ENCODE measurements at places on chromosomes 12 and 14.
A peak's percentile ranks its signal among the peaks of the same experiment; 100 is the strongest.

- DNase-seq = no peak
These were observed 76.5 kb downstream of the TGFB3 start for GRCh38 chr14:75905147-75905904.

GRCh38 chr14:103696466-103697071, 18.7 kb downstream of the XRCC3 start:
- no peak for DNase-seq

GRCh38 chr14:33432407-33433023, 493.8 kb downstream of the NPAS3 start:
- no peak for DNase-seq

DNA sequence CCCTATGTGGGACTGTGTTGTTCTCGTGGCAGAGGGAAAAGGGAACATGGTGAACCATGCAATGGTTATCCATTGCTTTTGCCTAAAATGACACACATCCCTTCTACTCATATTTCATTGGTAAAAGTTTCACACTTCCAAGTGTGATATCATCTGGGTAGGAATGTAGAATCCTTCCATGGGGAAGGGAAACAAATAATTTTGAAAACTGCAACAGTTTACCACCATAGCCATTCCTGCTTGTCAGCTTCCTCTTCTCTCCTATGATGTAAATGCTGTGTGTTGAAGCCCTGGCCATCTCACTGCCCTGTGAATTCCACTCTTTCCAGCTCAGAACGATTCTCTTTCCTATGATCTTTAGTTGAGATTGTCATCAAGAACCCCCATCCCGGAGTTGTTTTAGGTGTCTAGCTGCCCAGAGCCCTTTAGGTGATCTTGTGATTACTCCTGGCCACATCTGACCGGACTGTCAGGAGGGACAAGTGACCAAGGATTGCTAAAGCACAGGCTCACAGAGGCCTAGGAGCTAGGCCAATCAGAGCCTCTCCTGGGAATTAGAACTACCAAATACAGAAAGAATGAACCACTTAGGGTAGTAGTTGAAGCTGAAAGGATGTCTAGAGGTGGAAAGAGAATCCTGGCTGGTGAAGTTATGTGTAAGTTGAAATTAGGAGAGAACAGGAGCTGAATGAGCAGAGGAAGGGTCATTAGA, 84.6 kb downstream of the VCPKMT start:
- DNase-seq = no peak

GRCh38 chr12:67068204-67068731, 200.9 kb upstream of the CAND1 start:
- no peak for DNase-seq

GRCh38 chr14:54691525-54692283, 124.8 kb downstream of the SAMD4A start:
- DNase-seq = no peak

DNA sequence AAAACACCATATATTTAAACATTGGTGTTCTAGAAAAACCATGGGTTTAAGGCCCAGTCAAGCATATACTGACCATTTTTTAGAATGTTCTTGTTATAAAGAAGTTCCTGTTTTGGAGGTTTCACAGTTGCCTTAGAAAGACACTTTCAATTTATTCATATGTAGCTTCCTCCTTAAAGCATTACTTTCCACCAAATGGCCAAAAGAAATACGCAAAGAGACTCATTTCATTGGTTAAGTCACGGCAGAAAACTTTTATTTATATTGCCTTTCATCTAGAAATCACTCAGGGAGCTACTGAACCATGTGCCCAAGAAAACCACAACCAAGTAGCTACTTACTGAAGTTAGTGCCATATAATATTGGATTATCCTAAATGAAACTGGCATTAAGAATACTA, 40.0 kb downstream of the MYBPC1 start:
- no peak for DNase-seq

- no peak for DNase-seq
These were observed 18.8 kb upstream of the CATSPERB start for GRCh38 chr14:91750634-91751198.

- DNase-seq = no peak
These were observed 26.3 kb upstream of the CD69 start for GRCh38 chr12:9786726-9787717.

DNA sequence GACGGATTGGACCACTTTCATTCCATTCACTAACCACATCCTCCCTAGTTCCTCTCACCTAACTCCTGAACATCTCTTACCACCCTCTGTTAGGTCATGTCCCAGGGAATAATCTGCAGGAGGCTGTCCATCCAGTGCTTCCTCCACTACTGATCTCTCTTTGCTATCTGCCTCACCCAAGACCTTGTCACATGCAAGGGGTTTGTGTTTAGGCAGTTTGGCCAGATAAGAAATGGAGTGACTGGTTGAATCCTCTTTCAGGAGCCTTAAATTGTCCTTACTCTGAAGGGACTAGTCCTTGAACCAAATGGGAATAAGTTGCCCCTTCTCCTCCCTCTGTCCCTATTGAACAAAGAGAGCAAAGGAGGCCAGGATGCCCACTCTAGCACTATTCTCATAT, 249.2 kb upstream of the BTG1 start:
- DNase-seq = no peak

DNA sequence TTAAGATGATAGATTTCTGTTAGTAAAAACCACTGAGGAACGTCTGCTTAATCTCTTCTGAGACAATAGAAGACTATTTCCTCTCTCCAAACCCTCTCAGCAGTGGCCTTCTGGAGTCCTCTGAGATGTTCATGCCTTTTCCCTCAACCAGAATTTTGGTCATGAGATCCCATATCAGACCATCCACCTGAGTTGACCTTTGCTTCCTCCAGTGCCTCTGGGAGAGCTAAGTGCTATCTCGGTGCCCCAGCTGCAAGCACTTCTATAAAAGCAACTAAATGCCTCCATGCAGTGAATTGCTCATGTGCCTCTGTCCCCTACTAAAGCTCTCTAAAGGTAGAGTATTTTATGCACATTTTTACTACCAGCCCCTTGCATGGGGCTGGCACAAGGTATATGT, 172.8 kb upstream of the BCL2L14 start:
- DNase-seq = no peak

GRCh38 chr12:14854586-14855183, 11.4 kb upstream of the ART4 start:
- no peak for DNase-seq

DNA sequence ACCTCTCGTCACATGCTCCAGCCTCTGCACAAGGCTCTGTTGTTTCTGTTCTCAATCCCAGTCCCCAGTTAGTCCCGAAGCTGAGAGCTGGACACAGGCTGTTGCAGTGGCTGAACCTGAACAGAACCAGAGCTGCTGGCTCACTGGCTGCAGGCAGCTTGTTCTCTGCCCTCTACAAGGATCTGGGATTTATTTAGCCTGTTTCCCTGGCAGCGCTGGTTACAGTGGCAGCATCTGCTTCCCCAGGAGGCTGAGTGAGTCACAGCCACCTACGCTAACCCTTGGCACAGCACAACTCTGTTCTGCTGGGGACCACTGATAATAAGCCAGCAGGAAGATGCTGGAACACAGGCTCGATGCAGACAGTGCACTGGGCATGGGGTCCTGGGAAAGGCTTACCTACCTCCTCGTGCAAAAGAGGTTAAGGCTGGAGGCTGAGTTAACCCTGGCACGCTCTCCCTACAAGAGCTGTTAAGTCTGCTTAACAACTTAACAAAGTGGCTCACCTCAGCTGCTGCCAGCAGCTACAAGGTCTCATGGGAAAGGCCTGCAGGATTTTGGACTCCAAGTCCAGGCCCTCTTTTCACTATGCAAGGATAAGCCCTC, 299.6 kb downstream of the PCNX1 start:
- DNase-seq = no peak

DNA sequence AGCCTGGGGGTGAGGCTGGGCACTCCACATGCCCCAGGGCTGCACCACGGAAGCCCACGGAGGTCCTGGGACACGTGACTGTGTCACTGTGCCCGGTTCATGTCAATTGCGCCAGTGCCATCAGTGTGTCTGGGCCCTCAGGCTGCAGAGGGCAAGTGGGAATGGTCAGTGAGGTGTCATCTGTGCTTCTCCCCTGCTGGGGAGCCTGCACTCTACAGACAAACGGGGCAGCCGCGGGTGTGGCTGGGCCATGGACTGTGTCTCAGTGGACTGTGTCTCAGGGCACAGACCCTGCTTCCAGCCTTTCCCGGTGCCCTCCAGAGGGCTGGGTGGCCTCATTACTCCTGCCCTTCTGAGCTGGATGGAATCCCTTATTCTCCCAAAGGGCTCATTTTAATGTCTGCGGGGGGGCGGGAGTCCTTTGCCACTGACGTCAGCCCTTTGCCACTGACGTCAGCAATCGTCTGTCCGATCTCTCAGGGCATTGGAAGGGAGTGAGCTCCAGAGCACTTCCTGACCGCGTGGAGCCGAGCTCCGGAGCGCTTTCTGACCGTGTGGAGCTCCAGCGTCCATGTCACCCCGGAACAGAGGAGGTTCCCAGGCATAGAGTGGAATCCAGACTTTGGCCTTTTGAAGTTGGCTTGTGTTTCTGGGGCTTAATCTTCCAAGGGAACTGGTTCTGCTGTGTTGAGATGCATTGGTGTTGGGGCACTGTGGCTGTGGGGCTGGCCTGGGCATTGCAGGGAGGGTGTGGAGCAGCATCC, 72.4 kb downstream of the ADGRD1 start:
- no peak for DNase-seq

- DNase-seq = no peak
These were observed 179.6 kb upstream of the DIO2 start for GRCh38 chr14:80390906-80391305.

- no peak for DNase-seq
These were observed 38.0 kb downstream of the GRIP1 start for GRCh38 chr12:66640691-66641460.

- DNase-seq = no peak
These were observed 371.2 kb downstream of the BCL11B start for GRCh38 chr14:98900798-98901197.

DNA sequence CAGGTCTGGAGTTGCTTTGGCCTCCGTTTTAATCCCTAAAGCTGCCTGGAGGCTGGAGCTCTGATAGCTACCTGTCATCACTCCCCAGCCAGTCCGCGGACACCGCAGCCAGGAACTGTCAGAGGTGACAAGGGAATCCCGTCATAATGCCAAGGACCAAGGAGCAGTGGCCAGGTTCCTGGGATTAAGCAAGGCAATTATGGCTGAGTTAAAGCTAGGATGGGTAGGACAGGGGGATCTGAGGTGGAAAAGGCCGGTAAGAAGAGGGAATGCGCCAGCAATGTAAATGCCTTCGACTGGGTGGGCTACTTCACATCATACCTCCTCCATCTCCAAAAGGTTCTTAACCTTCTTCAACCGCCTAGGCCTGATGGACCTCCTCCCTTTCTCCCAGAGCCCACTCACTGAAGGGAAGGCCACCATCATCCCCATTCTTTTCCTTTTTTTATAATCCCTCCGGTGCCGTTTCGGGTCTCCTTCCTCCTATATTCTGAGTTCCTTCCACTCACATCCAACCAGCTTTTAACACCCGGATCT, 1.9 kb downstream of the PPP1R3E start:
- DNase-seq = no peak

DNA sequence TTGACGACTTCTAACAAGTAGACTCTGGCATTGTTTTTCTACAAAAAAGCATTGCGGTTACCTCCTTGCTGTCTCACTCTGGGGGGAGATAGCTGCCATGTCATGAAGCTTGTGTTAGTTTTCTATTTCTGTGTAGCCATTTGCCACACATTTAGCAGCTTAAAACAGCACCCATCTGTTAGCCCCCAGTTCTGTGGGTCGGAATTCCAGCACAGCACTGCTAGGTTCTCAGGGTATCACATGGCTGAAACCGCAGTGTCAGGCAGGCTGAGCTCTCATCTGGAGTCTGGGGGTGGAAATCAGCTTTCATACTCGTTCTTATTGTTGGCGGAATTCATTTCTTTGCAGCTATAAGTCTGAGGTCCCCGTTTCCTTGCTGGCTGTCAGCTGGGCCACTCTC, 19.9 kb upstream of the STXBP6 start:
- no peak for DNase-seq

DNA sequence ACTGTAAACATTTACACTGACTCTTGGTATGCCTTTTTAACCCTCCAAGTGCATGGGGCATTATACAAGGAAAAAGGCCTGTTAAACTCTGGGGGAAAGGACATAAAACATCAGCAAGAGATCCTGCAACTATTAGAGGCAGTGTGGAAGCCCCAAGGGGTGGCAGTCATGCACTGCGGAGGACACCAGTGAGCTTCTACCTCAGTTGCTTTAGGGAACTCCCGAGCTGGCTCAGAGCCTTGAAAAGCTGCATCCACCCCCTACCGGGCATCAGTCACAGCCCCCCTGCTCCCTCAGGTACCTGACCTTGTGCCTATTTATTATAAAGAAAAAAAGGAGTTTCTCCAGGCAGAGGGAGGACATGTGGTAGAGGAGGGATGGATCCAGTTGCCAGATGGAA, 695.6 kb upstream of the LMO3 start:
- no peak for DNase-seq

GRCh38 chr12:112035219-112035785, 22.1 kb downstream of the ERP29 start:
- no peak for DNase-seq

- DNase-seq = no peak
These were observed 31.5 kb downstream of the SCN8A start for GRCh38 chr12:51622564-51622963.

GRCh38 chr12:70692681-70693288, 55.6 kb upstream of the PTPRB start:
- DNase-seq = no peak

- no peak for DNase-seq
These were observed 214.9 kb downstream of the ZFP36L1 start for GRCh38 chr14:68577802-68578541.

- no peak for DNase-seq
These were observed 16.7 kb upstream of the ZDHHC22 start for GRCh38 chr14:77158175-77158881.

GRCh38 chr14:72104011-72104613, 171.9 kb downstream of the RGS6 start:
- peak; percentile 14 for DNase-seq

GRCh38 chr12:89551747-89552146, 25.9 kb upstream of the POC1B start:
- DNase-seq = no peak

GRCh38 chr14:96626121-96626768, 124.1 kb downstream of the PAPOLA start:
- DNase-seq = no peak

DNA sequence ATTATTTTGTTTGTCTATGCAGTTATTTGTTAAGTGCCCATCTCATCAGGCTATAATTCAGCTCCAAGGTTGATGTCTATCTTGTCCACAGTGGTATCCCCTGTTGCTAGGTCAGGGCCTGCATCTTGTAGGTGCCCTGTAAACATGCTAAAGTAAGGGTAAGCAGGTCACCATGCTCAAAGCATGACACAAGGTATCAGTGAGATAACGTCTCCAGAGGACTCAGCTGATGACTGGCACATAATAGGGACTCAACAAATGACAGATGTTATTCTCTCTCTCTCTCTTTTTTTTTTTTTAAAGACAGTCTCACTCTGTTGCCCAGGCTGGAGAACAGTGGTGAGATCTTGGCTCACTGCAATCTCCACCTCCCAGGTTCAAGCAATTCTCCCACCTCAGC, 2.3 kb downstream of the SDSL start:
- DNase-seq = no peak

GRCh38 chr12:82596483-82596882, 90.2 kb upstream of the TMTC2 start:
- DNase-seq = no peak

- DNase-seq = no peak
These were observed 238.6 kb downstream of the LRIG3 start for GRCh38 chr12:58681730-58682129.

Measured in stimulated activated CD4-positive, alpha-beta T cell treated with anti-CD3 and anti-CD28 coated beads, Interleukin-15, amount 100 ng/mL, for 1 hour (primary cell).